ENCODE measurements at places on chromosomes 5 and 9.
A peak's percentile ranks its signal among the peaks of the same experiment; 100 is the strongest.

GRCh38 chr5:131684051-131684450 is 49.0 kb upstream of the RAPGEF6 start:
- no peak for DNase-seq

DNA sequence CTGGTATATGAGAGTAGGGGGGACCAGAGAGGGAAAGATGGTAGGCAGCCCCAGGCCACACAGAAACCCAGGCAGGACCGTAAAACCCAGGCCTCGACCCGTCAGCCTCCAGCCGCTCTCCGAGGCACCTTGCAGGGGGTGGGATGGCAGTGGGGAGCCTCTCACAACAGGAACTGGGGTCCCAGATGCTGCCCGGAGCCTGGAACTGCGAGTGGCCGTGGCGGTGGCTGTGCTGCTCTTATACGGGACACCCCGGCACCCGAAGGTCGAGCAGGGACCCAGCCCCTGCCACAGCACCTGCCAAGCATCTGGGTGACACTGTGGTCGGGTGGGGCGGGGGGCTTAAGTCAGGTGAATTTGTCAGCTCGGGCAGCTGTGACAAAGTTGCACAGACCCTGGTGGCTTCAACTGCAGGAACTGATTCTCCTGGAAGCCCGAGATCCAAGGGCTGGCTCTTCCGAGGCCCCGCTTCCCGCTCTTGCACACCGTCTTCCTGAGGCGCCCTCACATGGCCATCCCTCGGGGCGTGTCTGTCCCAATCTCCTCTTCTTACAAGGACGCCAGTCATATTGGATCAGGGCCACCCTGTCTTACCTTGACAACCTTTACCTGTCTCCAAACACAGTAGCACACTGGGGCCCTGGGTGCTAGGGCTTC is 47.6 kb upstream of the EGFL7 start:
- no peak for DNase-seq

DNA sequence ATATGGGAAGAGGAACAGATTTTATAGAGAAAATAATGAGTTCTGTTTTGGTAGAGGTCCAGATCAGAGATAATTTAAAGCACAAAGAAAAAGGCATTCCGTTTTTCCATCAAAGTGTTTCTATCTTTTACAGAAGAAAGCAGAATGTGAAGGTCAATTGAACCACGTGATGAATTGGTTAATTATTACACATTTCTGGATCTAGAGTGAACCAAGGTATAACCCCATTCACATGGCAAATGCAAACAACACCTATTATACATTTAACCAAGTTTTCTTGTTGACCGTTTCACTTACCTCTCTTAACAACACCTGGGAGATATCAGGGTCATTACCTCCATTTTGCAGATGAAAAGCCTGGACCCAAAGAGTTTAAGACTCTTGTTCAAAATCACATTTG is 34.9 kb upstream of the ZNF462 start:
- no peak for DNase-seq

DNA sequence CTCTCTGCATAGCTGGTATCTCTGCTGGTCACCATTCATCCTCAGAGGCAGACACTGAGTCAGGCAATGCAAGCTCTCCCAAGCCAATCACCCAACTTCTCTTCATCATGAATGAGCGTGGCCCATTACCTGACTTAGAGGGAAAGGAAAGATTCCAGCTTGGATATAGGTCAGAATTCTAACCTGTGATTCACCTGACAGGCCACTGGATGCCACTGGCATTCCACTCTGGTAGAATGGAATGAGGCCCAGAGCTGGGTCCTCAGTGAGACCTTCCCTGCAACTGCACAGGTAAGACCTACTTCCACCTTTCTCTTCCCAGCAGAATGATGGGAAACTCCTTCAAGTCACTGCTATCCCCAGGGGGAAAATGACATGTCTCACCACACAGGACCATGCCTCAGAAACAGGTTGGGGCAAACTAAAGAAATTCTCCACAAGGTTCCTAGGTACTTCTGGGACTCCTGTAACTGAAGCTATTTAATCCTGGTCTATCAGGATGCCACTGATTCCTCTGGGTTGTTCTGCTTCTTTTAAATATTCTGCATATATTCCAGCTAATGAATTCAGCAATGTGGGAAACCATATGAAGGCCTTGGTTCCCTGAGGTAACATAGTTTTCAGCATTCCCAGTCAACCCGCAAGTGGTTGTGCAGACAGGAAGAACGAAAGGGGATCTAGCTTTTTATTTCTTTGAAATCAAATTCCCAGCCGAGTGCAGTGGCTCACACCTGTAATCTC is 62.0 kb downstream of the SUSD1 start:
- no peak for DNase-seq

- DNase-seq = no peak
These were observed 127.9 kb downstream of the FAM170A start for GRCh38 chr5:119757276-119757675.

DNA sequence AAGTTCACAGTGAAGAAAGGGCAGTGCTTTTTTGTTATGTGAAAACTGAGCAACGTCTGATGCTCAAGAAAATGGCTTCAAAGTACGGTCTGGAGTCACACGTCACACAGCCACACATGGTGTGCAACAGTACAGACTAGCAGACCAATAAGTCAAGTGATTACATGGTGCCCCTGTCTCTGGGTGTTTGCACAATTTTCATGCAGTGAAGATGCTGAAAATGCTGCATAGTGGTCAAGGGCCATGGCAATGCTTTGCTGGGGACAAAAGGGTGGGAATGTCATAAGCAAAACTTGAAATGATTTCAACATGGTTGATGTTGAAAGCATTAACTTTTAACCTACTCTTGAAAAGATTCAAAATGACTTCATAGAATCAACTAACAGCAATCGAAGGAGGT is 231.2 kb downstream of the EBF1 start:
- DNase-seq = no peak

DNA sequence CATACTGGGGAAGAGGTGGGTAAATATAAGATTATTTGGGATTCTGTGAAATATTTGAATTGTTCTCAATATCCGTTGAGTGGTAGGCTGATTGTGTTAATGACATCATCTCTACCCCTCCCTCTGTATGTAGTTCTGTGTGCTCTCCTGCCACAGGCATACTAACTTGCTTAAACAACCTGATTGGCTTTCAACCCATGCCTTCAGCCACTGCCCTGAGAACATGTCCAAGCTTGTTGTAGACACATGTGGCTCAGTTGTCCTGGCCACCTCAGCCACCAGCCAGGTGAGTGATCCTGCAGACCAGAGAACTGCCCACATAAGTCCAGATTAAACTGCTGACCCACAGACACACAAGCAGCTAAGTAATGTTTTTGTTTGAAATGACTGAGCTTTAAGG is 31.1 kb downstream of the ANKS6 start:
- DNase-seq = no peak

DNA sequence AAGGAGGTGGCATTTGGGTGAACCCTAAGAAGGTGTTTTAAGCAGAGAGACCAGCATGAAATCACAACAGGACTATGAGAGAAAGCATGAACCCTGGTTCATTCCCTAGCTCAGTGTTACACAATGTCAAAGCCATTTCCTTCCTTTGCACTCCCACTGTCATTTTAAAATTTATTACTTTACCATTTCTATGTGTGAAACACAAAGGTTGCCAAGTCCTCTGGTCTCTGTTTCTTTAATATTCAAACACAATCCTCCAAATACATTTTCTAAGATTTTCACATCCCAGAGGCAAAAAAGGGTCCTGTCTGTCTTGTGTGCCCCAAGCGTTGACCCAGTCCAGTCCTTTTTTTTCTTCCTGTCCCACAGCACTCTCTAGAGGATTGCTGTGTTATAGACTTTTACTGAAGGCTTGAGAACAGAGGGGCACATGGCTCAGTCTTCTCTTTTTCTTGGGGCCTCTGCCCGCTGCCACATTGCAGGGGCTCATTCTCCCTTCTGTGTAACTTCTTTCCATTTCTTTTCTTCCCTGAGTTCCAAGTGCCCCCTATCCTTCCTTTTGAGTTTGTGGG is 78.6 kb upstream of the SLC28A3 start:
- DNase-seq = no peak

DNA sequence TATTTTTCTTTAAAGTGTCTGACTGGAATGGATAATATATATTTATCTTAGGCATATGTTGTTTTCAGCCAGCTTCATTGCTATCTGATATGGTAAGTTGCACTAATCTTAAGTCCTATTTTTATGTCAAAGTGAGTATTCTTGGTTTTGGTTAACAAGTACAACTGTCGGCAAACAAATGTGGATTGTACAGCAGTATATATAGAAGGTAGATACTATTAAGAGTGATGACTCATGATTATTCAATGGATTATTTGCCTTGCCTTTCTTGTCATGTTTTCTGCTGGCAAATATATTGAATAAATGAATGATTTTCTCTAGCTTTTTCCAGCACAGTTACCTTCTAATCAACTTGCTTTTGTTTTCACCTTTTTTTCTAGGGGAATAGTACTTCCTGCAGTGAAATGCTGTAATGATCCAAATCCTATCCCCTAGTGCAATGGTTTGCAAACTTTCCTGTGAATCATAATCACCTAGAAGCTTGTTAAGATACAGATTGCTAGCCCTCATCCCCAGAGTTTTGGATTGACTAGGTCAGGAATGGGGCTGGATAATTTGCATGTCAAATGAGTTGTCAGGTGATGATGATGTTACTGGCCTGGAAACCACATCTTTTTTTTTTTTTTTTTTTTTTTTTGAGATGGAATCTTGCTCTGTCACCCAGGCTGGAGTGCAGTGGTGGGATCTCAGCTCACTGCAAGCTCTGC is 60.8 kb upstream of the ARRDC3 start:
- no peak for DNase-seq

- DNase-seq = no peak
These were observed 1857.8 kb upstream of the WWC1 start for GRCh38 chr5:166433679-166434078.

GRCh38 chr9:84808416-84808815 is 138.9 kb downstream of the NTRK2 start:
- DNase-seq = no peak

DNA sequence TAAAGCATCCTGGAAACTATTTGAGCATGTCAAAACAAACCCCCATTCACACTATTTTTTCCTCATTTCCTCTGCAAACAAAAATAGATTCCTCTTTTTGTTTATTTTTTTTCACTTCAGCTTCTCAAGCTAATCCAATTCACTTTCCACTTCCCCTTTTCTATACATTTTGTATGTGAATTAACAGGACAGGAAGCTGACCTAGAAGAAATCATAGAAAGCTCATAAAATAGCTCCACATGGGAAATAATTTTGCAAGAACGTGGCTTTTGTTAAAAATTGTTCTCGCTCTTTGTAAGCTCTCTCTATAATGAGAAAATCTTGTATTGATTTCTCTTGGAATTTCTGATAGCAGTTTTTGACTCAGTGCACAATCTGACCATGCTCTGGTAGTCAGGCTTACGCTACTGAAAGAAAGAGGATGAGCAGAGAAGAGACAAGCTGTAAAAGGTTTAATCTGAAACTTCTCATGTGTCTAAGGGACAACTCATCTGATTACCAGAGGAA is 215.8 kb downstream of the ADAMTS12 start:
- no peak for DNase-seq

GRCh38 chr9:75130621-75131230 is 42.4 kb downstream of the OSTF1 start:
- no peak for DNase-seq

DNA sequence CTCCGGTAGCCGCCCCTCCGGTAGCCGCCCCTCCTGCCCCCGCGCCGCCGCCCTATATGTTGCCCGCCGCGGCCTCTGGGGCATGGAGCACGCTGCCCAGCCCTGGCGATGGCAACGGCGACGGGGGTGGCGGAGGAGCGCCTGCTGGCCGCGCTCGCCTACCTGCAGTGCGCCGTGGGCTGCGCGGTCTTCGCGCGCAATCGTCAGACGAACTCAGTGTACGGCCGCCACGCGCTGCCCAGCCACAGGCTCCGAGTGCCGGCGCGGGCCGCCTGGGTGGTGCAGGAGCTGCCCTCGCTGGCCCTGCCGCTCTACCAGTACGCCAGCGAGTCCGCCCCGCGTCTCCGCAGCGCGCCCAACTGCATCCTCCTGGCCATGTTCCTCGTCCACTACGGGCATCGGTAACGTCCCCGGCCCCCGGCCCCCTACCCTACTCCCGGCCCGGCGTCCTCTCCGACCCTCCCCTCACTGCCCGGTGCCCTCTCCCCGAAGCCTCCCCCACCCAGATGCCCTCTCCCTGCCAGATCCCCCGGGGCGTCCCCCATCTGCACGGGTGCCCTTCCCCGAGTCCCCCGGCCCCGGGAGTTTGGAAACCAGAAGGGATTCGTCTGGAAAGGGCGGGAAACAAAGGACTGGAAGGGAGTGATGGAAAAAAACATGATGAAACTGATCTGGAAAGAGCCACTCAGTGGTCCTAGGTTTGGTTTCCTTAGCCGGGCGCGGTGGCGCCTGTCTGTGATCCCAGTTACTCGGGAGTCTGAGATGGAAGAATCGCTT is 417 bp downstream of the SRD5A1 start:
- DNase-seq = no peak

GRCh38 chr5:116395226-116395625 is 179.4 kb downstream of the SEMA6A start:
- DNase-seq = no peak

GRCh38 chr5:56054666-56055065 is 59.9 kb upstream of the IL6ST start:
- DNase-seq = no peak

GRCh38 chr5:68698025-68698940 is 395.5 kb upstream of the SLC30A5 start:
- no peak for DNase-seq

DNA sequence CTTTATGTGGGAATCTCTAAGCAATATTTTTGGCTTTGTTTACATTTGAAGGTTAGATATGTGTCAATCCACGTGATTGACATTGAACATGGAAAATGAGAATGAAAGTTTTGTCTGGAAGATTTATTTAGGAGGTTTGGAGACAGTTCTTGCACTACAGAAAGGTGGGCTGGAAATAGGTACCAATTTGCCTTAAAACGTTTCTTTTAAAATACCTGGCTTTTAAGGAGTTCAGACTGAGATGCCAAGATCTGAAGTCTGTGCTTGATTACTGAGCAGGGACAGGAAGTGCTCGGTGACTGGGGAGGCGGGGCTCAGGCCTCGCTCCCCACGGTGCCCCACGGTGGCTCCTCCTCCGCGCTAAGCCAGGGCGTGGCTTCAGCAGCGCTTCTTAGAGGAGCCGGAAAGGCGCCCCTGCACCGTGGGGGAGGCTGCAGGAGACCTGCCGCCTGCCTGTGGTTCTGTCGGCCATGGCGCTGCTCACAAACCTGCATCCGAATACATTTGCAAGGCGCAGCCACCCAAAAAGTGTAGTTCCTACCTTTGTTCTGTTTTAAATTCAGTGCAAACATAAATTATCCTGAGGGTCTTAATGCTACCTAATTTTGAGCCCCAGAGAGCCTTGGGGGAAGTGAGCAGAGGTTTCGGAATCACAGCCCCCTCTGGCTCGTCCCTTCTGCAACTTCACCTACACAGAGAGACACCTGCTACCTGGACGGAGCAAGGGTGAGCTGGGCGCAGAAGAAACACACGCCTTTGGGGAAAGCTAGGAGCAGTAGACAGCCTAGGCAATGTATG is 49.2 kb downstream of the USP20 start:
- peak; percentile 95 for DNase-seq

- no peak for DNase-seq
These were observed 91.7 kb downstream of the GLDC start for GRCh38 chr9:6553866-6554265.

DNA sequence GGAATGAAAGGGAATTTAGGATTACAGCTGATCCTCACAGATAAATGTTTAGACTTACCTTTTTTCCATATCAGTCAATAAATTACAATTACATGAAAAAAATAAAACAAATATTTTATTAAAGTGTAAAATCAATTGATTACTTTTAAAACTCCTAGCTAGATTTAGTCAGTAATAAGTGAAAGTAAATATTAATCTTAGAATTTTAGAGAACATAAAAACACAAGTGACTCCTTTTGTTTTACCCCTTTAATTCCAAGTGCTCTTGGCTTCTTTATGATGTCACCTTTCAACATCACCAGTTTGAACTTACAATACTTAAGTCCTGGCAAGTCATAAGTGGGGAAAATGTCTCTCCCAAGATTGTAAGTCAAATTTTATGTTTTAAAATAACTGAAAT is at the start of gene CYLC2:
Gene CYLC2, plus strand, starts transcription at position 301 of the 400 bp plus-strand sequence. Its CDS starts 48 bp downstream, at position 349.
- no peak for DNase-seq

All from CD4-positive, alpha-beta T cell treated with Interferon alpha-2 for 1 hour (primary cell).